Small intestine (tissue), 16 donors: ENCODE measurements at places on chromosomes 5 and 9.

DNA sequence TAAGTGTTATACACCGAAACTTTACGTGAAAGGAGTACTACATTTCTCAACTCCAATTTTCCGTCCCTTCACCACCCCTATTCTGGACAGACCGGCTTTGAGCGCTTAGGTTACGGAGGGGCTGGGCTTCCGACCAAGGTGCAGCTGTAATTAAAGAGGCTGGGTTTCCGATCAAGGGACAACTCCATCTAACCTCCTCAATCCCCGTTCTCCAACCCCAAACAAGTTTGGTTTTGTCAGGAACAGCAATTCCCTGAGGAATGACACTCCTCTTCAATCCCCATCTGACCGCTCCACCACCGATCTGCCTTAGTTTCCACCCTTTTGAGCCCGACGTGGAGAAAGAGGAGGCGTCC is 577 bp downstream of the TUT7 start:
- DNase-seq, result peak; percentile 80

GRCh38 chr5:72280581-72281069 is 39.4 kb downstream of the MRPS27 start:
- no peak for DNase-seq

DNA sequence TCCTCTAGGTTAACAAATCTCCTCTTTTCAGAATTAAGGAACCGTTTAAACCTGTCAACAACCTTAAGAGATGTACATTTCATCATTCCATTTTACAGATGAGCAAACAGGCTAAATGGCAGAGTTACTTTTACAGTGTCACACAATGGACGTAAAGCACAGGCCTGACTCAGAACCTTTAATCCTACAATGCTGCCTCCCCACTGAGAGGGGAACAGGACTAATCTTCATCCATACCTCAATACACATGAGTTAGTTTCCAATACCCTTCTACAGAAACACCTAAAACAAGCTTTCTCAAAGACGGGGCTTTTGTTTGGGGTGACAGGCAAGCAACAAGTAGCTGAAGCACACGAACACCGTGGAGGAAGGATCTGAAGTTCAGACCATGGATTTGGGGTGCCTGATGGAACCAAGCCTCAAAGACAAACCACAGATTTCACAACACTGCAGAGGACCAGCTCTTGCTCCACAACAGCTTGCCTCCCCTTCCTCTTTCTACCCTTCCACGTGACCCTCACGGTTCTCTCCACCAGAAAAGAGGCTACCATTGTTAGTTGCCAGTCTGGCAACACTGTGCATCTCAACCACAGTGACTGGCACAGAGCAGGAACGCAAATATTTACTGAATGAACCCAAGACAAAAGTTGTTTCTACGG is 1.8 kb downstream of the RNF130 start:
- DNase-seq, result peak; percentile 19

DNA sequence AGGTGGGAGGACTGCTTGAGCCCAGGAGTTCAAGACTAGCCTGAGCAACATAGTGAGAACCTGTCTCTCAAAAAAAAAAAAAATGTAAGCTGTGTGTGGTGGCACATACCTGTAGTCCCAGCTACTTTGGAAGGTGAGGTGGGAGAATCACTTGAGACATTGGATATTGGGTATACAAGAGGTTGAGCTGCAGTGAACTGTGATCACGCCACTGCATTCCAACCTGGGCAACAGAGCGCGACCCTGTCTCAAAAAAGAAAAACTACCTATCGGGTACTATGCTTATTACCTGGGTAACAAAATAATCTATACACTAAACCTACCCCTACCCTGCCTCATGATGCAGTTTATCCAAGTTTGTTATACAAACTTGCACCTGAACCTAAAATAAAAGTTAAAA is 64.9 kb downstream of the AOPEP start:
- DNase-seq, result no peak
